ENCODE measurements at places on chromosomes 11 and 22.

- no peak for DNase-seq
Observed at GRCh38 chr11:43164831-43165230, 147.0 kb upstream of the API5 start.

DNA sequence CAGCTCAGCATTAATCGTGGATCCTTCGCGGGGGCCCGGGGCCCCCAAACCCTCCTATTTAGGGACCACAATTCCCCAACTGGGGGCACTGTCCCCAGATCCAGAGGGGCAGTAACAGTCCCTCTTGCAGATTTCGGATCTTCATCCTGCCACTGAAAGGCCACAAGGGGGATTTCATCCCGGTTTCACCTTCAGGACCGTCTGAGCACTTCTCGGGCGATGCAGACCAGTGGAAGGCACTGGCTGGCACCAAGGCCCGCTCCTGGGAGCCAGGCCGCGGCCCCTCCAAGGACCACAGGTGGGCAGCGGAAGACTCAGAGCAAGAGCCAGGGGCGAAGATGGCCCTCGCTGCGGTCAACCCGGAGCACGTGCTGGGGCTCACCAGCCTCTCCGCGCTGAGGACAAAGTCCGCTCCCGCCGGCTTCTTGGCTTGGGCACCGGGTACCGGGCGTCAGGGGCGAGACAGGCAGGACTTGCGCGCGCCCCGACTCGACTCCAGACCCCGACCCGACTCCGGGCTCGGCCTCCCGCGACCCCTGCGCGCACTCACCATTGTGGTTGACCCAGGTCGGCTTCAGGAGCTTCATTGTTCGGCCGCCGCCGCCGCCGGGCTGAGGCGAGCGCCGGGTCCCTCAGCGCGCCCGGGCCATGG lies 517 bp downstream of the HIRA start:
- DNase-seq, result peak; percentile 53

- DNase-seq, result no peak
Observed at GRCh38 chr22:26463688-26464087, 19.9 kb downstream of the HPS4 start.

DNA sequence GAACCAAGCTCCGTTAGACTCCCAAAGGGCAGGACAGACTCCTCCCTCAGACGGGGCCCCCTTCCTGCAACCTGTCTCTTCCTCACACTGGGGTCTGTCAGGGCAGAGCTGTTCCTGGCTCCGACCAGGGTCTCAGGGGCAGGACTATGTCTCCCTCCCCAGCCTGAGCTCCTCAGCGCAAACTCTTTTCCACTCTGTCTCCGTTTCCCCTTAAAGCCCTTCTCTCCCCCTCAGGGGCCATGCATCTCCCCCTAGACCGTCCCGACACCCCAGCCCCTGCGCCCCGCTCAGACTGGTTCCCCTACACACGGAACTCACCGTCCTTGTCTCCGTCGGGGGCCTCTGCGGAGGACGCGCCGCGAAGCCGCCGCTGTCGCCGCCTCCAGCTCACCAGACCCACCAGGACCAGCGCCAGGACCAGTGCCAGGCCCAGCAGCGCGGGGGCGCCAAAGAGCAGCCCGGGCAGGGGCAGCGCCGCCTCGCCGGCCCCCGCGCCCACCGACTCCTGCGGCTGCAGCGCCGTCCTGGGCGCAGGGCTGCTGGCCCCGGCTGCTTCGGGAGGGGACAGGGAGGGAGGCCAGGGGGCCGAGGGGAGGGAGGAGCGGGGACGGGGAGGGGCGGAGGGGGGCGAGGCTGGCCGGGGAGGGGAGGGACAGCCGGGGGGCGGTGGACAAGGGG lies 684 bp downstream of the TNFRSF13C start:
- peak; percentile 81 for DNase-seq

- DNase-seq, result no peak
Observed at GRCh38 chr22:43126501-43127165, 16.1 kb downstream of the BIK start.

GRCh38 chr11:7032692-7033091 lies 12.4 kb downstream of the NLRP14 start:
- no peak for DNase-seq

GRCh38 chr11:126163074-126163700 lies 48.3 kb downstream of the RPUSD4 start:
- DNase-seq, result peak; percentile 67

GRCh38 chr11:131823772-131824171 lies 453.4 kb downstream of the NTM start:
- DNase-seq, result no peak

GRCh38 chr22:32764330-32765131 lies 37.0 kb upstream of the TIMP3 start:
- DNase-seq, result no peak

DNA sequence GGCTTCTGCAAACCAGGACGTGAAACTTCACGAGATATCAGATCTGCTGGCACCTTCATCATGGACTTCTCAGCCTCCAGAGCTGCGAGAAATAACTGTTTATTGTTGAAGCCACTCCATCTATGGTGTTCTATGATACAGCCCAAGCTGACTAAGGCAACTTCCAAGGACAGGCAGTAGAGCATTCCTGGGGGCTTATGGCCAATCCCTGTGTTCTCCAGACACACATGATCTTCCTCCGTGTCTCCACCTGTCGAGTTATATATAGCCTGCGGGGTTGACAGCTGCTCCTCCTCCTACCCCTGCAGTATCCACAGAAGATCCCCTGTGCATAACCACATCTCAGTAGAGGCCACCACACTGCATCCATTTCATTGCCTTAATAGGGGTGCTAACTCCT lies 11.0 kb downstream of the TP53AIP1 start:
- no peak for DNase-seq

GRCh38 chr11:33935461-33936456 lies 43.9 kb upstream of the LMO2 start:
- DNase-seq, result peak; percentile 28

GRCh38 chr11:94727819-94728218 lies 40.3 kb upstream of the AMOTL1 start:
- no peak for DNase-seq

- DNase-seq, result no peak
Observed at GRCh38 chr22:32600147-32600546, 125.5 kb downstream of the FBXO7 start.

- peak; percentile 48 for DNase-seq
Observed at GRCh38 chr22:44676441-44677352, 25.3 kb upstream of the PRR5 start.

DNA sequence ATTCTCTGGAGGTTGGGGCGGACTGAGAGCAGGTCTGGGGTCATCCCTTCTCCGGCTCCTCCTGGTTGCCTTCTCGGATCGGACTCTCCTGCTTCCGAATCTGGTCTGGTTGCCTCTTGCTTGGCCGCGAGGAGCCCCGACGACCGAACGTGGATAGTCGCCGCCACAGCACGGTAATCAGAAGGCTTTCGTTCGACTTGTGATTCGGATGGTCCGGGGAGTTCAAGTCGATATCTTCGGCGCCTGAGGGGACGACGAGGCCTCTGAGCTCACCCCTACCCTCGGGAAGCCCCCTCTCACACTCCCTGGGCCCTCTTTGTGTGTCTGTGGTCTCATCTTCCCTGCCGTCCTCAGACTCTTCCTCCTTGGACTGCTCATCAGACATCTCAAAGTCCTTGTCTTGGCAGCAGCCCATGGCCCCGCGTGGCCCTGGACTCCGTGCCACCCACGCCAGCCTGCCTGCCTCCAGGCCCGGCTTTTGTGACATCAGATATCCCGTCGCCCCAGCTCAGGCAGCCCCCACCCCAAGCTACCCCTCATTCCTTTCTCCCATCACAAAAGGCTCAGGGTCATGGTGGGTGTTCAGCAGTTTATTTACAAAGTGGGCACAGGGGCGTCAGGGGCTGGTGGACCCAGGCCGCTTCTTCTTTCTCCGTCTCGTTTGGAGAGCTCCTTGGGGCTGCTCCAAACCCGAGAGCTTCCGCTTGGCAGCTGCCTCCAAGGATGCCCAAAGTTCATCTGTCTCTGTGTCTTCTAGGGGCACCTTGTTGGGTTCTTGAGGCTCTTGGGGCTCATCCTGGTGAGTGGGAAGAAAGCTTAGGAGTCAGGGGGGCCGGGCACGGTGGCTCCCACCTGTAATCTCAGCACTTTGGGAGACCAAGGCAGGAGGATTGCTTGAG lies at the start of gene TEX54:
TSS of gene TEX54 (minus strand) at position 506 of the 899 bp plus-strand sequence.
- no peak for DNase-seq

- DNase-seq, result no peak
Observed at GRCh38 chr22:40181323-40181722, 3.6 kb downstream of the TNRC6B start.

DNA sequence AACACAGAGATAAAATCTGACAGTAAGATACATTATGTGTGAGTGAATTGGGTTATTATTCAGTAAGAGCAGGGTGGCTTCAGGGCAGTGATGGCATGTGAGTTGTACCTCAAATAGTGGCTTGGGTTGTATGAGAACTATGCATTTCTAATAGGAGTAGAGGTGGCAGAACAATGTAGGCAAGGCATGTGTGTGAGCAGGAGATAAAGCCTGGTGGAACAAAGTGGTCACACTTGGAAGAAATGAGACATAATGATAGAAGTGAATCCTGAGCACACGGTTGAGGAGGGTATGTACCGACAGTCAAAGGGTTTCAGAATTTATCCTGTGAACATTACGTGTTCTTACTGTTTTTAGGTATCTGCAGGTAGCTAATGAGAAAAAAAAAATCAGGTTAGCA lies 159.3 kb downstream of the CASP12 start:
- DNase-seq, result no peak

GRCh38 chr22:38840129-38840528 lies 3.7 kb downstream of the NPTXR start:
- DNase-seq, result no peak

Measured in glutamatergic neuron (in vitro differentiated cells).